ENCODE measurements at places on chromosomes 12 and 14.

DNA sequence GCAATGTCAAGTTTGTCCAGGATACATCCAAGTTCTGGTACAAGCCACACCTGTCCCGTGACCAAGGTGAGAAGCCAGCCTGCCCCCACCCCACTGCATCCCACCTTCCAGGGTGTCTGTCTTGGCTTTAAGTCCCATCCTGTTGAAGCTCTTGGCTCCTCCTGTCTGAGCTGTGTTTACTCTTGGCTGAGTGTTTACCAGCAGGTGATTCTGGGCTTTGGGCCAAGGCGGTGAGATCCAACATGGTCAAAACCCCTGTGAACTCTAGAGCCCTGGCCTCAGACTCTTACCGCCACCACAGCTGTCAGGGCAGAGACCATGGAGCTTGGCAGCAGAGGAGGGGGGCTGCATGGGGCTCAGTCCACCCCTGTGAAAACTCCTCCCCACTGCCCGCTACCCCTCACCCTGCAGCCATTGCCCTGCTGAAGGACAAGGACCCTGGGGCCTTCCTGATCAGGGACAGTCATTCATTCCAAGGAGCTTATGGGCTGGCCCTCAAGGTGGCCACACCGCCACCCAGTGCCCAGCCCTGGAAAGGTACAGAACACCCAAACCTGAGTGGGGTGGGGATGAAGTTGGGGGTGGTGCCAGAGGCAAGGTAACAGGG, 11.6 kb downstream of the TNS2 start:
- no peak for DNase-seq

- no peak for DNase-seq
Measured at GRCh38 chr12:51959211-51959610, 7.7 kb downstream of the ACVR1B start.

DNA sequence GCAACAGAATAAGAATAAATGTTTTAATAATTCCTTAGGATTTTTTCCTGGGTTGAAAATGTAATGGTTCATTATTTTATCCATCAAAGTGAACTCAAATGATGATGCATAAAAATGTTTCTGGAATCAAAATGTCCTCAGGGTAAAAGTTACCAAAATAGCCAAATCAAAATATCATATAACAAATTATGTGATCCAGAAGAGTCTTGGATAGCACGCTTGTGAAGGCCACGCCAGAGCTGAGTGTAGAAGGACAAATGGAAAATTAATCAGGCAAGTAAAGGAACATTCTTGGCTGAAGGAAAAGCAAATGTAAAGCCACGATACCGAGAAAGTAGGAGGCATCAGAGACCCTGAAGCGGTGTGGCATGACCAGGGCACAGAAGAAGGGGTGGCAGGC, 169.2 kb downstream of the CAPZA3 start:
- no peak for DNase-seq

- no peak for DNase-seq
Measured at GRCh38 chr12:5708371-5708770, 236.7 kb downstream of the ANO2 start.

- DNase-seq = no peak
Measured at GRCh38 chr12:98438656-98439230, 76.6 kb upstream of the TMPO start.

DNA sequence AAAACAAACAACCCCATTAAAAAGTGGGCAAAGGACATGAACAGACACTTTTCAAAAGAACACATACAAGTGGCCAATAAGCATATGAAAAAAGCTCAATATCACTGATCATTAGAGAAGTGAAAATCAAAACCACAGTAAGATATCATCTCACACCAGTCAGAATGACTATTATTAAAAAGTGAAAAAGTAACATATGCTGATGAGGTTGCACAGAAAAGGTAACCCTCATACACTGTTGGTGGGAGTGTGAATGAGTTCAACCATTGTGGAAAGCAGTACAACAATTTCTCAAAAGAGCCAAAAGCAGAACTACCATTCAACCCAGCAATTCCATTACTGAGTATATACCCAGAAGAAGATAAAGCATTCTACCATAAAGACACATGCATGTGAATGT, 18.2 kb downstream of the PDE6H start:
- no peak for DNase-seq

DNA sequence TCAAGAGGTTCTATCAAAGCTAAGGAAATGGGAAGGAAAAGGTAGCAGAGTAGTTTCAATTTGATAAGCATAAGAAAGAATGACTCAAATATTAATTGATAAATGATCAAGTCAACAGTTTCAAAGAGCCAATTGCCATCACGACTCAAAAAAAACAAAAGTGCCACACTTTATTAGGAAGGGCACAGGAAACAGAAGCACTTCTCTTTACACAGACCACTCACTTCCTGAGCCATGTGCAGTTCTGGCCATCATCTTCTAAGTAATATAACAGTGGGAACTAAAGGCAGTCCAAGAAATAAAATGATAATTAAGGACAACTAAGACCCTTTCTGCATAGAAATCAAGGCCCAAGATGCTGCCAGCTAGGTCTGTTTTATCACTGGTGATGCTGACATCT, 13.2 kb downstream of the TM7SF3 start:
- no peak for DNase-seq

GRCh38 chr12:107045186-107045585, 48.2 kb downstream of the CRY1 start:
- DNase-seq = no peak

DNA sequence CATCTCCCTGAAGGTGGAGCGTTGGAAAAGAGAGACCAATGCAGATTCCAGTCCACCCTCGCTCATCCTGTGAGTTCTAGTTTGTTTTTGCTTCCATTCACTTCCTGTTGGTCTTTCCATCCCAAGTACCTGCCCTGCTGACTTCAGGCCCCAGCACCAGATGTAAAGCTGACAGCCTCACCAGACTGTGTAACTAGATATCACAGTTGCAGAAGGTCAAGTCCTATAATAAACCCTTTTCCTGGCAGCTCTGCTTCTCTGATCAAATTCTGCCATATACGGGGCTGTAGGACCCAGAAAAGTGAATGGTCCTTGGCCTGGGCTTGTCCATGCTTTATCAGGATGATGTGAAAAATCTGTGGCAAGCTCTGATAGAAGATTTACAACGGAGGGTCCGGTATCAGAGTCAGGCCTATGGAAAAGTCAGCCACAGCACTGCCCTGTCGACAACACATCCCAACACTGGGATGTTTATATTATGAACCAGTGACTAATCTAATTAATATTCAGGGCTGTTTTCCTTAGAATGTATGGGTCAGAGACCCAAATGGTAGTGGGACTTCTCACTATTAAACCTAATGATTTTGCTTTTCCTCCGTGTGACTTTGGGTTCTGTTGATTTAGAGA, 42.1 kb downstream of the CCDC175 start:
- DNase-seq = no peak

GRCh38 chr12:132583411-132583710, 27.0 kb downstream of the LRCOL1 start:
- no peak for DNase-seq

- DNase-seq = peak; percentile 42
Measured at GRCh38 chr12:113462117-113462774, 9.4 kb downstream of the LHX5 start.

- no peak for DNase-seq
Measured at GRCh38 chr12:13816394-13816793, 165.0 kb downstream of the GRIN2B start.
